Peyer's patch (tissue), 4 donors: ENCODE measurements at places on chromosomes 2 and 18. TPM values are rescaled to one million over a fixed set of nuclear protein-coding genes. Genes with fewer than 3 reads are reported as not detected.
A peak's percentile ranks its signal among the peaks of the same experiment; 100 is the strongest.

DNA sequence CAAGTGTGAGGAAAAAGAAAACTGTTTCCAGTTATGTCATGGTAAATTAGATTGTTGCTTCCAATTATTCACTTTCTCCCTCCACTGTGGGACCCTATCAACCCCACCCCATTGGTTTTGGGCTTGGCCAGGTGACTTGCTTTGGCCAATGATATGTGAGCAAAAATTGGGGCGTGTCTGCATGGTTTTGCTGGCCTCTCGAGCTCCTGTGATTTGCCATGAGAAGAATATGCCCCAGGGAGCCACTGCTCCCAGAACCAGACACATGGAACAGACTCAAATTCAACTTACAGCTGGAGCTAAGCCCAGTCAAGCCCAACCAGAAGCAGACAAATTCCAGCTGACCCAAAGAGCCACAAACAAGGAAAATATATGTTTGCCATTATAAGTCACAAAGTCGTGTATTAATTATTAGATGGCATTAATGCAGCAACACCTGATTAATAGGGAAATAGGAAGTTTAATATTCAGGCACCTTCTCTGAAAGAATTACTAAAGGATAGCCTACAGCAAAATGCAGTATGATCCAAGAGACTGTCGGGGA is 248.9 kb downstream of the ANAPC1 start:
- no peak overlapping the region for H3K4me3 ChIP-seq
- H3K36me3 ChIP-seq = no peaks in the 10 kb centered on the region
- no peak for DNase-seq

DNA sequence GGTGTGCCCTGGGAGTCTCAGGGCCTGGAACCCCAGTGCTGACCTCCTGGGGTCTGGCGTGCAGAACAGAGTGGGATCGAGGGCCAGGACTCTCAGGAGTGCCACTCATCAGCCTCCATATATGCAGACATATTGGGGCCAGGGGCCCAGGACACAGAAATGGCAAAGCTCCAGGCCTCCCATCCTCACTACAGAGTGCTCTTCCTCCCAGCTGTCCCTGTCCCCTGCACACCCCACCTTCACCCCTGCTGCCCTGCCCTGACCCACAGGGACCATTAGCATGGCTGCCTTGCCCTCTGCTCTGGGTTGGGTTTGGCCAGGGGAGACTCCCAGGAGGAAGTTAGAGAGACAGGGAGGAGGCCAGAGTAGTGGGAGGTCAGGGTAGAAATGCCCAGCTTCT is 2.8 kb downstream of the TEX51 start:
- no peaks in the 10 kb centered on the region for H3K36me3 ChIP-seq
- no peak overlapping the region for H3K4me3 ChIP-seq
- no peaks in the 10 kb centered on the region for H3K27me3 ChIP-seq
- H3K4me1 ChIP-seq = no peaks in the 10 kb centered on the region
- DNase-seq = peak; percentile 18

Gene DES
- 139 TPM for total RNA-seq

GRCh38 chr2:71937396-71937795 is 210.3 kb downstream of the CYP26B1 start:
- H3K4me1 ChIP-seq = peaks cover 8% of the 10 kb centered on the region
- no peak overlapping the region for H3K27ac ChIP-seq
- H3K36me3 ChIP-seq = no peaks in the 10 kb centered on the region
- no peak overlapping the region for H3K4me3 ChIP-seq

Gene DBI
- 189 TPM for total RNA-seq

Gene STON1
- 7.2 TPM for total RNA-seq

Gene GATA6
- total RNA-seq = 111 TPM
